ENCODE measurements at places on chromosomes 7 and 10.

DNA sequence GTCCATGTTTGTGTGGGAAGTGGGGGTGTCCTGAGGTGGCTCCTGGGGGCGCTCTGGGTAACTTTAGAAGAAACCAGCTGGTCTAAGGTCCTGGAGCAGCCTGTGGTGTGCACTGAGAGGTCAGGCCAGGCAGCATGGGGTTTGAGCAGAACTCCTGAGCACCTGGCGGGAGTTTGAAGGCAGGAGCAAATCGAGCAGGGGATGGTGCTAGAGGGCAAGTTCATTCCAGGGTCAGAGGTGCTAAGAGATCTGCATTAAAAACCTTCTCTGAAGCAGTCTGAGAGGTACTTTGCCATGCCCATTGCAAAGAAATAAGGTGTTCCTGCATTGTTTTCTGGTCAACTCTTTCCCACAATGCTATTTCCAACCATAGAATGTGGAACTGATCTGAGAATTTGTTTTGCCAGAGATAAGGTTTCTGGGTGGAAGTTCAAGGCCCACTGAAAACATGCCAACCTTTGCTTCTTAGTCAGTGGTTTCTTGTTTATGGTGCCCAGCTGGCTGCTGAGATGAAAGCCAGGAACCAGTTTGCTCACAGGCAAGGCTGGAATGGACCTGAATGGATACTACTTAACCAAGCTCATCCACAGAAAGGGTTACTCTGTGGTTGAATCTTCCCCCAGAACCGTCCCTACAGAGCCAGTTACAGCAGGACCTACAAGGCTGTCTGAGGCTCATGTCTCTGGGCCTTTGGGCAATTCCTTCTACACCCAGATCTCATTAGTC, 136.3 kb upstream of the TMEM72 start:
- no peak for DNase-seq

DNA sequence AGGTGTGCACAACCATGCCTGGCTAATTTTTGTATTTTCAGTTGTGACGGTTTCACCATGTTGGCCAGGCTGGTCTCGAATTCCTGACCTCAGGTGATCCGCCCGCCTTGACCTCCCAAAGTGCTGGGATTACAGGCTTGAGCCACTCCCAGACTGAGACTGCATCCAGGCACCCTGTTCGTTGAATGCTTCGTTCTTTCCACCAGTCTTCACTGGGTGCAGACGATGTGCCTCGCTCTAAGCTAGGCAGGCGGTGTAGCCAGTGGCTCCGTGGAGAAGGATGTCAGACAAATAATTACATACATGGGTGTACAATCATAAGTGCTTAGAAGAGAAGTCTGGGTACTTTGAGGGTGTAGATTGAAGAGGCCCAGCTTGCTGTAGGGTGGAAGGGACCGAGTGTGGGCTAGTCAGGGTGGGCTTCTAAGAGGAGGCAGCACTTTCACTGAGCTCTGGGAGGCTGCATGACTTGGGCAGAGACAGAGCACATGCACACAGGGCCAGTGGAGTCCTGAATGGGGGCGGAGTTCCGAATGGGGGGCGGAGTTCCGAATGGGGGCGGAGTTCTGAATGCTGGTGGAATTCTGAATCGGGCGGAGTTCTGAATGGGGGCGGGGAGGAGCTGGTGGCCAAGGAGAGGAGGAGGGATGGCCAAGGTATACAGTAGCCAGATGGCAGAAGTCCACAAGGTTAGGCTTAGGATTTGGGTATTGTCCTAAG, 74.3 kb downstream of the COL26A1 start:
- DNase-seq: no peak

GRCh38 chr10:94105226-94105625, 111.5 kb downstream of the PLCE1 start:
- DNase-seq: no peak

DNA sequence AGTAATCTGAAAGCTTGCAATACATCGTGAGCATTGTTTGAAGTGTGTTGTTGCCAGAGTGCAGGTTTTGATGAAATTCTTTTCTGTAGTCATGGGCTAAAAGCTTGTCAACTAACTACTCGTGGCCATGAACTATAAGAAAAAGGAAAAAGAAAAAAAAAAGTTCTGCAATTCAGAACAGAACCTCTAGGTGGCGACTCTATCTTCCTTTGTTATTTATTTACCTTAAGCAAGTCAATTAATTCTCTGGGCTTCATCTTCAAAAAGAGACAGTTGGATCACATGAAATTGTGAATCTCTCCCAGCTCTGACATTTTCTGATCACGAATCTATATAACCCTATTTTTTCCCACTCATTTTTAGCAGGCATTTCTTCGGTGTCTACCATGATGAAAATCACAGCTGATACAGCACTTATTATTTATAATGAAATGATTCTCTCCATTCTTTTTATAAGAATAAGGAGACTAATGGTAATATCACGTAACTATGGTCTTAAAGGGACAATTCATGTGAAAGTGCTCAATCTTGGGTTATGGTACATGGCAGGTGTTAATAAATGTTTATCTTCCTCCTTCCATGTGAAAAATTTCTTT, 18.8 kb downstream of the TMEM196 start:
- DNase-seq: no peak

GRCh38 chr7:75616421-75617167, 122.1 kb downstream of the HIP1 start:
- DNase-seq: no peak

- DNase-seq: peak; percentile 60
Observed at GRCh38 chr10:101297901-101298486, 56.0 kb upstream of the BTRC start.

DNA sequence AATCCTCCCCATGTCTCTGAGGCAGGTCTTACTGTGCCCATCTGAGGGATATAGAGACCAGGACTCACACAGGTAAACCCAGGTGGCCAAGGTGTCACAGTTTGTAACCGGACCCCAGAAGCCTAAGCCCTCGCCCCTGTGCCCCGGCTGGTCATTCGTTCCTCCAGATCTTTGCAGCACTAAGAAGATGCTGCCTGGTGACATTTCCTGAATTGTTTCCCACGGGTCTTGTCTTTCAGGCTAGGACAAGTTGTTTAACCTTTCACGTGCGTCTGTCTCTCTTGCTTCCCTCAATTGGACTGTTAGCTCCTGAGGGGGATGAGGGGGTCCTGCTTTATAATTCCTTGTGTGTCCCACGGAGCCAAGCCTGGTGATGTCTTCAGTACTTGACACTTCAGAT, 158.0 kb downstream of the KCNMA1 start:
- DNase-seq: no peak

GRCh38 chr7:42548816-42549611, 312.0 kb upstream of the GLI3 start:
- DNase-seq: no peak

GRCh38 chr7:3589752-3590151, 288.7 kb downstream of the SDK1 start:
- no peak for DNase-seq

DNA sequence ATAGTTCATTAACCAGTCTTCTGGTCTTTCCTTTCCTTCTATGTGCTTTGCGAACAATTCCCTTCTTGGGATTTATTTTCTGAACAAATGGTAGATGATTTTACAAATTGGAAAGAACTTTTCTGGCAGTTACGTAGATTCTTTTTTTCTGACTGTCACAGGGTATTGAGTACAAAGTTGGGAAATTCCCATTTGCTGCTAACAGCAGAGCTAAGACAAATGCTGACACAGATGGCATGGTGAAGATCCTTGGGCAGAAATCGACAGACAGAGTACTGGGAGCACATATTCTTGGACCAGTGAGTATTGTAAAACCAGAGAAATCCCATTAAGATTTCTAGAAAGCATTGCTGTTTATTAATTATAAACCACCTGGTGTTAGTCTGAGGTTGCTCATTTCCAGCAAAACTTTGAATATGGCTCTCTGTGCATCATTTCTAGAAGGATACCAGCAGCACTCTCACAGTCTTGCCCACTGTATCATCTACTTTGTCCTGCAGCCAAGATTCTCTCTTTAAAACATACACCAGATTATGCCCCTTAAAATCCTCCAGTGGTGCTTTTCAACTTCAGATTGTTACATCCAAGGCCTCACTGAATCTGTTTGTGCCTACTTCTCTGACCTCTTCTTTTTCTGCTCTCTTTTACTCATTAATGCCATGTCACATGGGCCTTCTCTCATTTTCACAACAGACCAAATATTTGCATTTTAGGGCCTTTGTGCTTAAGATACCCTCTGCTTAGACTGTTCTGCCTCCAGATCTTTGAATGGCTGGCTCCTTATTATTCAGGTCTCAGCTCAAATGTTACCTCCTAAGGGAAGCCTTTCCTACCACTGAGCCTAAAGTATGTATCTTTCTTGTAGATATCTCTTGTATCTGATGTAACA, 27.0 kb downstream of the DLD start:
- DNase-seq: no peak

DNA sequence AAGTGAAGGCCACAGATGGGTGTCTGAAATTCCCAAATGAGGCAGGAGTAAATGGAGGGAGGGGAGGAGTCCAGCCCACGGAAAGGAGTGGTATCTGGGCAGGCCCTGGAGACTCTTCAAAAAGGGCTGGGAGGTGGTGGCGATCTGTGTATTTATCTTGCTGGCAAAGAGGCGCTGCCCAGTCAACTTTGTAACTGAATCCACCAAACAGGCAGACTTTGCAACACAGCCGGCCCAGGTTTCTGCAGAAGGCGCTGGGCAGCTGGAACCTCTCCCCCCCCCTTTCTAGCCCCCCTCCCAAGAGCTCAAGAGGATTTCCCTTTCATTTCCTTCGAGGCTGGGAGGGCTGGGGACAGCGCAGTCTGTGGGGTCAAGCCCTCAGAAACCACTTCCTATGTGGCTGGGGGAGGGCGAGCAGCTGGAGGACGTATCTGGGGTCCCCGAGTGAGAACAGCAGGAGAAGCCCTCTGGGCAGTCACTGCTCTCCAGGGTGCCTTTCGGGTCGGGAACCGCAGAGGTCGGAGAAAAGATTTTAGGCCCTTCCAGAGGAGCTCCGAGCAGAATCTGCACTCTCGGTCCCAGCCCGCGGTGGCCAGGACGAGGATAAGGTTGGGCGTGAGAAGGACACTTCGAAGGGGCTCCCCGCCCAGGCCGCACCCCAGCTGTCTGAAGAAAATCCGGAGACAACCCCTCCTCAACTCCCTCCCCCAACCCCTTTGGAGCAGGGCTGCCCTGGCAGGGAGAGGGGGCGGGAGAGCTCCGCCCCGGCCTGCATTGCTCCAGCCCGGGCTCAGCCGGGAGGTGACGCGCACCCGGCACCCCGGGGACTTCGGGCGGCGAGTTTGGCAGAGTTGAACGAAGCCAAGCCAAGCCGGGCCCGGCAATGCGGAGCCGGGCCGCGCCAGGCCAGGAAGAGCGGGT, 965 bp downstream of the ZCCHC24 start:
- DNase-seq: peak; percentile 23

DNA sequence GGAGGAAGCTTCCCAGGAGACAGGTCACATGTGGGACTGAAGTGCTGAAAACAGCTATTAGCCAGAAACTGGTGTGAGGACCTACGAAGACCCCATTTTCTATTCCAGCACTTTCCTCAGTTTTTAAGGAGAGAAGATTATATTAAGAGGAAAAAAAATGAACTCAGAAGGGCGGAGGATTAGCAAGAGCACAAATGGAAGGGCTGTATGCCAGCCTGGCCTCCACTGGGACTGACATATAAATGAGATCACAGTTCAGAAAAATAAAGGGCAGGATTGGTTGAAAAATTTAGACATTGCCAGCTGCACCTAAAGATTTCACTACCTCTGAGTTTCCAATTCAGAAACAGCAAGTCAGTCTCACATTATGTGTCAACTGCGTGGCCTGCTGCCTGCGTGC, 53.0 kb downstream of the GSDME start:
- DNase-seq: no peak

GRCh38 chr7:31883761-31884164, 186.4 kb downstream of the PDE1C start:
- no peak for DNase-seq

Data from T follicular helper cell (primary cell).